Activated CD4-positive, alpha-beta memory T cell treated with anti-CD3 and anti-CD28 coated beads for 36 hours (primary cell): ENCODE measurements at places on chromosomes 2 and 18. TPM values are rescaled to one million over a fixed set of nuclear protein-coding genes. Genes with fewer than 3 reads are reported as not detected.

Gene NEU4
- 0.36 TPM for total RNA-seq

Gene ZNF396
- 1.6 TPM for total RNA-seq

Gene SULT1C4
- total RNA-seq, result not detected

Gene INPP5D
- 52.4 TPM for total RNA-seq

Gene CAVIN2
- not detected for total RNA-seq

DNA sequence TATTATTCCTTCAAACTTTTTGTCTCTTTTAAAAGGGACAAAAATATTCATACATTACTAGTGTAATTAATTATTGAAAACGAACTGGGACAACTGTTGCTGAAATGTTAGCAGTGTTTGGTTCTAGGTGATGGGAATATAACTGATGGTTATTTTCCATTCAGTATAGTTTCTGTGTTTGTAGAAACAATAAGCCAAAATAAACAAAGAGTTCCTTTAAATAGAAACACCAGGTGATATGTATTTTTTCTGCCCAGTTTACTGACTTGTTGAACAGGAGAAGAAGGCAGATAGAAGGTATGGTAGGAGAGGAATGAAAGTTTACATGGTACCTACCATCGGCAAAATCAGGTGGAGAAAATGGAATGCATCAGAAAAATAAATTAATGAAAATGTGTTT, 74.2 kb downstream of the LYPD6B start:
- DNase-seq, result no peak
- no peak overlapping the region for H3K4me3 ChIP-seq
- H3K4me1 ChIP-seq, result no peaks in the 10 kb centered on the region
- H3K36me3 ChIP-seq, result no peaks in the 10 kb centered on the region
- peaks cover 16% of the 10 kb centered on the region for H3K27me3 ChIP-seq

- no peaks in the 10 kb centered on the region for H3K4me1 ChIP-seq
- no peak for DNase-seq
- no peak overlapping the region for H3K4me3 ChIP-seq
- H3K27ac ChIP-seq, result no peak overlapping the region
- H3K36me3 ChIP-seq, result no peaks in the 10 kb centered on the region
- no peaks in the 10 kb centered on the region for H3K27me3 ChIP-seq
Measured at GRCh38 chr2:47112665-47113435, 42.3 kb downstream of the STPG4 start.

DNA sequence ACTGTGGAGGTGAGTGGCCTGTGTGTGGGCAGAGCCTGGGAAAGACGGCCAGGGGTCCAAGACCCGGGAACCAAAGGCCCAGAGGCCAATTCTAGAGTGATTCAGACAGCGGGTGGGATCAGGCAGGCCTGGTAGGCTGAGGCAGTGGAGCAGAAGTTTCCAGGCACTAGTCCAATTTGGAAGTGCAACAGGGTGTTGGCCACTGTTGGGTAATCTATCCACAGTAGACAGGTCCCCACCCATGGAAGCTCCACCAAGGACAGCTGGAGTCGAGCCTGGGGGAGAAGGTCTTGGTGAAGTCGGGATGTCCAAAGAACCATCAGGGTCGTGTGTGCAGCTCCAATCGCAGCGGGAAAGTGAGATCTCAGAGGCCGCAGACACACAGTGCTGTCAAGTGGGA, 125.8 kb upstream of the COPS8 start:
- DNase-seq, result no peak
- no peaks in the 10 kb centered on the region for H3K36me3 ChIP-seq
- H3K4me3 ChIP-seq, result no peak overlapping the region

DNA sequence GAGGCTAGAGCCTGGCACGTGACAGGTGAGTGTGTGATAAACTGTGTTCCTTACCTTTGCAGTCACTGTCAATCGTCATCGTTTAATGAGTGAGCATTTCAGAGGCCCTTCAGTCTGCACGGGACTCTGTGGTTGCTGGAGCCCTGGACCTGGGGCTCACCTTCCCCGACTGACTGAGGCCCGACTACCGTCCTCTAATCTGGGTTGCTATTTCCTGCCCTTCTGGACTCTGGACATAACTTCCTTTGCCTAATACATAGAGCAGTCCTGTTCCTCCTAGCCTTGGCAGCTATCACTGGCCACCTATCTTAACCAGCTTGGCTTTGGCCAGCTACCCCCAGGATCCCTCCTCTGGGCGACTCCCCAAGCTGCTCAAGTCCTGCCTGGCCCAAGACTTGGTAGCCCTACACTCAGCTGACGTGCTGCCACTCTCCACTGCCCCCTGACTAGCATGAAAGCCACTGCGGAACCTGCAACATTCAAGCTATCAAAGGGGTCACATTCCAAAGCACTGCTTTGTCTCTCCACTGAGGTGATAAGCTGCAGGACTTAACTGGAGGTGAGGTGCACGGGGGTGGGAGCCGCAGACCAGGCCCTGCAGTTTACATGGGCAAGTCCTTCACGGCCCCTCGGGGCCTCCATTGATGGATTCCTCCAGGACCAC, 11.1 kb upstream of the RAB17 start:
- H3K27ac ChIP-seq, result no peak overlapping the region
- no peaks in the 10 kb centered on the region for H3K36me3 ChIP-seq
- no peaks in the 10 kb centered on the region for H3K27me3 ChIP-seq

GRCh38 chr2:189465478-189465877, 24.2 kb downstream of the WDR75 start:
- peaks cover 52% of the 10 kb centered on the region for H3K36me3 ChIP-seq
- H3K27me3 ChIP-seq, result no peaks in the 10 kb centered on the region
- no peaks in the 10 kb centered on the region for H3K4me1 ChIP-seq

DNA sequence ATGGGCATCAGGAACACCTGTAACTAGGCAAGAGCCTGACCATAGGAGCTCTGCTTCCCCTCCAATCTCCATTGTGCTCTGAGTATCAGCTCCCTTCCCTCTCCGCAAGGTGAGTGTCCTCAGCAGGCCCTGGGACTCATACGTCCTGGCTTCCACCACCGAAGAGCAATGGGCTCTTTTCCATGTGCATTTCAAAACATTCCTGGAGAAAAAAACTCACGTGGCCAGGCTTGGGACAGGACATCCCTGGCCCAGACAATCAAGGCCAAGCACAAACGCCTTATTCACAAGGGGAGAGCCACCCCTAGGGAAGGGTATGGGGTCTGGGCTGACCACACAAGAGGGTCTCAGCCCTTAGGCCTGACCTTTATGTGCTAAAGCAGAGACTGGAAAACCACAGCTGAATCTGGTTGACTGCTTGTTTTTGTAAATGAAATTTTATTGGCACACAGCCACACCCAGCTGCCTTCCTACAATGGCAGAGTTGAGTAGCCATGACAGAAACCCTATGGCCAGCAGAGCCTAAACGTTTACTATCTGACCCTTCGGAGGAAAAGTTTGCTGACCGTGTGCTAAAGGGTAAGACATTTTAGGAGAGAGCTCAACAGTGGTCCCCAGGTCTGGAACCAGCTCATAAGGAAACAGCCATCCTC, 175.7 kb upstream of the ARL4C start:
- H3K4me1 ChIP-seq, result no peaks in the 10 kb centered on the region
- no peaks in the 10 kb centered on the region for H3K36me3 ChIP-seq
- H3K27me3 ChIP-seq, result peaks cover 16% of the 10 kb centered on the region
